ENCODE measurements at places on chromosomes 3 and 15.

DNA sequence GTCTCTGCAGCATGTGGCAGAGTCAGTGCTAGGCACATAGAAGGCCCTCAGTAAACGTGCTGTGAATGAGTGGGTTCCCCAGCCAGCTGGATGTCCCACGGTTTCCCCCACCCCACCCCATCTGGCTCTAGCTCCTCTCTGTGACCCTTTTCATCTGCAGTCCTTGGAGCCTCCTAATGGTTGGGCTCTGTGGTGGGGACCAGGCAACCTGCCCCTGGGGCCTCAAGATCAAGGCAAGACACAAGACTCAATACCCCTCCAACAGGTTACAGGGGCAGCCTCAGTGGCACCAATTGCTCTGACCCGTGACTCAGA lies 17.1 kb upstream of the CYP11A1 start:
- no peak for DNase-seq

DNA sequence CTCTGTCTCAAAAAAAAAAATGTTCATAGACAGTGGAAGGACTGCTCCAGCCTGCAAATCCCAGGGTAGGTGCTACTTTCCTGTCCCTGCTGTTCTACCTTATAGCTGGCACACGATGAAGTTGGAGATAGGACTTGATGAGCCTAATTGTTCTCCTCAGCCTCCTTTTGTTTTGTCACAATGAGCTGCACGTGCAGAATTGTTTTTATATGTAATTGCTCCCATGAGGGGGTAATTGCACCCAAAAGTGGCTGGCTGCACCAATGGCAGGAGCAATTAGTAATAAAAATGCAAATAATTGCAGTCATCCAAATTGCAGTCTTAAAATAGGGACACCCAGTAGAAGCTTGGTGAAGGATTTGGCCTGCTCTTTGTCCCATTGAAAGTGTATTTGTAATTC lies 63.0 kb upstream of the PFN2 start:
- no peak for DNase-seq

- DNase-seq = no peak
Measured at GRCh38 chr15:70566989-70567388, 196.4 kb downstream of the UACA start.

- no peak for DNase-seq
Measured at GRCh38 chr15:58598829-58599210, 150.7 kb downstream of the ADAM10 start.

- no peak for DNase-seq
Measured at GRCh38 chr3:185940951-185941350, 3.1 kb upstream of the TRA2B start.

DNA sequence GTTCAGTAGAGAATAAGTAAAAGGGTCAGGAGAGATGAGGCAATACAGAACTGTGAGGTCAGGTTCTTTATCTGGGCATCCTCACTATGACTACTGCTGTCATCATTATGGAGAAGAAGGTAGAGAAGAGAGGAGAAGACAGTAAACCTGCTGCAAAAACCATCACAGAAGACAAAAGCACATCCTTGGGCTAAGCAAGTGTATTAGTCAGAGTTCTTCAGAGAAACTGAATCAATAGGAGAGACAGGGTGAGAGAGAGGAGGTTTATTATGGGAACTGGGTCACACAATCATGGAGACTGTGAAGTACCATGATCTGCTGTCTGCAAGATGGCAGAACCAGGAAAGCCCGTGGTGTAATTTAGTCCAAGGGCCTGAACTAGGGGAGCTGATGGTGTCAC lies 9.5 kb upstream of the ABHD17C start:
- no peak for DNase-seq

DNA sequence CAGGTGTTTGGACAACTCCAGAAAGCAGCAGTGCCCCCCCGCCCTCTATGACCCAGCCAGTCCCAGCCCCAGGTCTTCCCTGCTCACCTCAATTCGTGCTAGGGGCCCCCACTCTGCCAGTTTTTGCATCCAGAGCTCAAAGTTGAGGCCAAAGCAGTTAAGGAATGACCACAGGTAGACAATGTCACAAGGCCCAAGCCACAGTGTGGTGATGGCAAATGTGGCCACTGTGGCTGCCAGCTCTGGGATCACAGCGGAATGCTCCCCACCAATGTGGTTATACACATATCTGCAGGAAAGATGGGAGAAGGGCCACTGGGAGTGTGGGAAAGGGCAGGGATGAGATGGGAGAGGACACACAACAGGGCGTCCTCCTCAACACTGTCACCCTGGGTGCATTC lies 8.2 kb downstream of the KLHL40 start:
- no peak for DNase-seq

DNA sequence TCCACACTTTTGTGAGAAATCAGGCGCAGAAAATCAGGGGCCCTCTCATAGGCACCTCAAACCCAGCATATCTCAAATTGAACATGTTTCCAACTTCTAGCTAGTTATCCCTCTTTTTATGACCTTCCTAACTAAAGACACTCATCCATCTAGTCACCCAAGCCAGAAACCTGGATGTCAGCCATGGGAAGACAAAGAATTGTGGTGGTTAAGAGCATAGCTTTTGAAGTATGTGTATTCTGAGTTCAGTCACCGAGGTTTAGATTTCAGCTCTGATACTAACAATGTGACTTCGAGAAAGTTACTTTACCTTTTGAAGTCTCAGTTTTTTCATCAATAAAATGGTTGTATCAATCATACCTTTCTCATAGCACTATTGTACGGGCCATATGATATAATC lies 495.5 kb downstream of the NLGN1 start:
- no peak for DNase-seq

DNA sequence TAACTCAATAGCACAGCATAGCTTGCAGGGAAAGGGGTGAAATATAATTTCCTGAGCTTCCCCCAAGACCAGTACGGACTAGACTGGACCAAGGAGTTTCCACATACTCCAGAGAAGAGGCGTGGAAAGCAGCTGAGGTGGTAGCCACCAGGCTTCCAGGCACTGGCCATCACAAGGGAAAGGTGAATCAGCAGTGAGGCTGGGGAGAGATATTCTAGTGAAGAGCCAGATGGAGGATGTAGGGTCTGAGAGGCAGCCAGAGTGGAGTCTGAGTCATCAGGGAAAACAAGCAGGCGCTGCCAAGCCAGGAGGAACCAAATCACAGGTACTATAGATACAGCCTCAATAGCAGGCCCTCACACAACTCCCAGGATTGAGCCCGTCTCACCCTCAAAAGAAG lies 9.6 kb upstream of the RASA2 start:
- DNase-seq = no peak

DNA sequence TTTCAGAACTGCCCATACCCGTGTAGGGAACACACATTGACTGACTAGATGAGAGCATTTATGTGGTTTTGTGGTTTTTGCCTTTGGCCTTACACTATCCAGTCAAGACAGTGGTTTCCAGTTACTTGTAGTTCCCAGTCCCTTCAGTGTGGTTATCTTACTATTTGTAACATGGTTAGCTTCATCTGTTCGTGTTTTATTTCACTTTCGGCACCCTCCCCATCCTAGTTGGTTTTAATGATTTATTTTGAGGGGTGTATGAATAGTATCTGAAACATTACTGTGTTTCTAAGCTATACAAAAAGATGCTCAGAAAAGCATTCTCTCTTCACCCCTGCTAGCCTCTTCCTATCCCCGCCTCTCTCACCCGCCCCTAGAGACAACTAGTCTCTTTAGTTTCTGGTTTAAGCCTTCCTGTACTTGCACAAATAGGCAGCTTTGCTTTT lies 14.1 kb downstream of the LYSMD4 start:
- DNase-seq = no peak

DNA sequence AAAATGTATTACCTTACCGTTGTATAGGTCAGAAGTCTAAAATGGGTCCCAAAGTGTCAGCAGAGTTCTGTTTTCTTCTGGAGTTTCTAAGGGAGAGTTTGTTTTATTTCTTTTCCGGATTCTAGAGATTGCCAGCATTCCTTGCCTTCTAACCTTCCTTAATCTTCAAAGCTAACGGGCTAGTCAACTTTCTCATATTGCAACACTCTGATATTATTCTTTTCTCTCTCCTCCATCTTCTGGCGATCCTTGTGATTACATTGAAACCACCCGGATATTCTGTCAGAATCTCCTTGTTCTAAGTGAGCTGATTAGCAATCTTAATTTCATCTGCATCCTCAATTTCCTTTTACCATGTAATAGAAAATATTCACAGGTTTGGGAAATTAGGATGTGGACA lies 36.2 kb upstream of the AADACL2 start:
- no peak for DNase-seq

DNA sequence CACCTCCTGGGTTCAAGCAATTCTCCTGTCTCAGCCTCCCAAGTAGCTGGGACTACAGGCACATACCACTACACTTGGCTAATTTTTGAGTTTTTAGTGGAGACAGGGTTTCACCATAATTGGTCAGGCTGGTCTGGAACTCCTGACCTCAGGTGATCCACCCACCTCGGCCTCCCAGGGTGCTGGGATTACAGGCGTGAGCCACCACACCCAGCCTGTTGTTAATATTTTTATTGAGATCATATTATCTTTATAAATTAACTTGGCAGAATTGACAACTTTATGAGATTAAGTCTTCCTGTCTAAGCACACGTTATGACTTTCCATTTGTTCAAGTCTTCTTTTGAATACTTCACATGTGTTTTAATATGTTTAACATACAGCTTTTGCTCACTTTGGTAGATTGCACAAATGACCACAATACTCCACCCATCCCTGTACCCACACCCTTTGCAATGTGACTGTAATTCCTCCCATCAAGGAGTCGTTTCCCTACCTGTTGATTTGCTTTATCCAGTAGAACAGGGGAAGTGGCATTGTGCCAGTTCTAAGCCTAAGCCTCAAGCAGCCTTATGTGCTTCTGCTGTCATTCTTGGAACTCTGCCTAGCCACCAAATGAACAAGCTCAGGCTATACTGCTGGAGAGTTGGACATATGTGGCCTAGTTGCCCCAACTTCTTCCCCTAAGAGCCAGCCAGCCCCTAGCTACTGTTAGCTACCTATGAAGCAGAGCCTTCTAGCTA lies 8.2 kb downstream of the XYLB start:
- DNase-seq = no peak

DNA sequence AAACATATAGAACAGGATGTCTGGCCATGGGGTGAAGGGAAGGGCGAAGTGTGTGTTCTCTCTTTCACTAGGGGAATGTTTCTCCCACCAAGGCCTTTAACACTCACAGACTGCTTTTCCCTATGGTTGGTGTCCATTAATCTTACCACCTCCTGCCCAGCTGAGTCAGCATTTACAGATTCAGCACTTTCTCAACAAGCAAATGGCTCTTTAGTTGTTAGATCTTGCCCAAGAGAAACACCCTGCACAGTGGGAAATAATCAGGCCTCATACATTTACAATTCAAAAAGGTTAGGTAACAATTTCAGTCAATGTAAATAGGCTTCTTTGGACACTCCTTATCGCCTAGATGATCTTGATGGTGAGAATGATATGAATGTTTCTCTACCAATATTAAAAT lies 418.2 kb downstream of the EPHA3 start:
- no peak for DNase-seq

DNA sequence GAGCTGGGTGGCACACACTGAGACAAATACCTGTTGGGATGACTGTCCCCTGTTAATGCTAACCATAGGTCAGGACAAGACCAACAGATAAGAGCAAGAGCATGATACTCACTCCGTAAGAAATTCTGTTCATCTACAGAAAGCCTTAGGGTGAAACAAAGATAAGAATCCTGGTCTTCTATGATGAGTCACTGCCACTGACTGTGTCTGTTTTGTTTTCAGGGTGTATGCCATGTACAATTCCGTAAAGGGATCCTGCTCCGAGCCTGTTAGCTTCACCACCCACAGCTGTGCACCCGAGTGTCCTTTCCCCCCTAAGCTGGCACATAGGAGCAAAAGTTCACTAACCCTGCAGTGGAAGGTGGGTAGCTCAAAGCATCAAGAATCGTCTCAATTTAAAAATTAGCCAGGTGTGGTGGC lies 141.1 kb downstream of the GHSR start:
- DNase-seq = no peak

DNA sequence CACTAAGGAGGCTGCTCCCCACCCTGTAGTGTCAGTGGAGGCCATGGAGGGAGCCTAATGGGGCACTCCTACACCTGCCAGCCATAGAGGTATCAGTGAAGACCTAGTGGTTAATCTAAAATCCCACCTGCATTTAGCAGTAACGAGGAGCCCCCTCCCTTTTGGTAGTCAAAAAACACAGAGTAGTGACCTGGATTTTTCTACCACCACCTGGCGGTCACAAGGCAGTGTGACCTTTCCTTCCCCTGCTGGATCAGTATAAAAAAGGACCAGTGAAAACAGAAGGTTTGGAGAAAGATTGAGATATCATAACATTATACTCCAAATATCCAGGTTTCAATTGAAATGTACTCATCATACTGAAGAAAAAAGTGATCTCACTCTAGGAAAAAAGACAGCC lies 241.2 kb downstream of the PYDC2 start:
- no peak for DNase-seq

- DNase-seq = no peak
Measured at GRCh38 chr3:54538346-54538745, 389.5 kb downstream of the LRTM1 start.

DNA sequence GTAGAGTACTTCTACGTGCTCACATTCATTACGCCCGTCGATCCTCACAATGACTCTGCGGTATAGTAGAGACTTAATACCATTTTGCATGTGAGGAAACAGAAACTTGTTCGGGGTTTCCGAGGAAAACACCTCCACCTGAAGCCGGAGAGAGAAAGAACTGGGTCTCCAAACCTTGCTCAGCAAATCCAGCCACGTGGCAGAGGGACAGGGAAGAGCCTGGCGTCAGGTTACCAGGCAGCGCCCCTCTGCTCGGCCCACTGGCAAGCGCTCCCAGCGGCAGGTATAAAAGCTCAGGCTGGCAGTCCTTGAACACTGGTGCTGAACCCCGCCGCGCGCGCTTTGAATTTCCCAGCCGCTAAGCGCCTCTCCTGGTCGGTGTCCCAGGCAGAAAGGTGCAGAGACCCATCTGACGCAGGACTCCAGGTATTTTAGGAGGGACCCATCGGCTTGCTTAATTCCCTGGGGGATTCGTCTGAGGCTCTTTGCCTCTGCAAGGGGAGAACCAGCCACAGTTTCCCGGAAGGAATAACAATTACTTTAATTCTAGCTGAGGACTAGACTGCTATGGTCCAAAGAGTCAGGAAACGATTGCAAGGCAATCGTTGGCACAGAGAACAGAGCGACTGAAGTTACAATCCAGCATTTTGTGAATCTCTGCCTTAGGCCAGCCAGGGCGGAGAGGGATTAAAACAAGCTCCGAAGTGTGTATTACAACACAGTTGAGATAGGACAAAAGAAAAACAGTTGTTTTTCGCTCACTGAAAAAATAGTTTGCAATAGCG lies at the start of gene C2CD4A:
Gene C2CD4A, plus strand, starts transcription at position 315 of the 785 bp plus-strand sequence. CDS start 637 bp downstream, outside the sequence.
- DNase-seq = peak; percentile 32

- no peak for DNase-seq
Measured at GRCh38 chr15:87167706-87168105, 1088.0 kb downstream of the AGBL1 start.

Data from T-cell (primary cell).